ENCODE measurements at places on chromosomes 11 and 22.

DNA sequence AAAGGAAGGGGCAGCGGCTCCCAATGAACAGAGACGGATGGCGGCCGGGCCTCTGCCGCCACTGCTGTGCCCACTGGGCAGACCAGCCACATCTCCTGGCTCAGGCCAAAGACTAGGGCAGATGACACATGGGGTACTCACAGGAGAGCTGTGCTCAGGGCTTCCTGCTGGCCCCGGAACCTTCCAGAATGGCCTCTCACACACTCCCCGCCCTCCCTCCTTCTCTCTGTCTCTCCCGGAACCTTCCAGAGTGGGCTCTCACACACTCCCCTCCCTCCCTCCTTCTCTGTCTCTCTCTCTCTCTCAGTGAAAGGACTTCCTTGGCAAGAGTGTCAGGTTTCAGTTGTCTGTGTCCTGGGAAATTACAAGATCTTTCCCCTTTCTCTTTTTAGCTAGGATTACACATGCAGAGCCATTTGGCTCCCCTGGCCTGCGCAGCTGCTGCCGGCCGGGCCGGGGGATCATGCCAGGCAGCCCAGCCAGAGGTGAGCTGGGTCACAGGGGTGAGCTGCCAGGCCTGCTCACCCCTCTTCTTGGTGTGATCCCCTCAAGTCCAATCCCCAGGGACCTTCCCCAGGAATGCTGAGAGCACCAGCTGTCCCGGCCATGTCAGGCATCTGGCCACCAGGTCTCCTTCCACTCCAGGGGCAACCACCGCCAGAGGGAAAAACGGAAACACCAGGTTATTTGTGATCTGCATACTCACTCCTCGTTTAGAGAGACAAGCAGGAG lies 45.3 kb upstream of the ADA2 start:
- peak; percentile 8 for DNase-seq

- DNase-seq, result peak; percentile 55
Measured at GRCh38 chr11:125517116-125517770, 21.2 kb upstream of the FEZ1 start.

DNA sequence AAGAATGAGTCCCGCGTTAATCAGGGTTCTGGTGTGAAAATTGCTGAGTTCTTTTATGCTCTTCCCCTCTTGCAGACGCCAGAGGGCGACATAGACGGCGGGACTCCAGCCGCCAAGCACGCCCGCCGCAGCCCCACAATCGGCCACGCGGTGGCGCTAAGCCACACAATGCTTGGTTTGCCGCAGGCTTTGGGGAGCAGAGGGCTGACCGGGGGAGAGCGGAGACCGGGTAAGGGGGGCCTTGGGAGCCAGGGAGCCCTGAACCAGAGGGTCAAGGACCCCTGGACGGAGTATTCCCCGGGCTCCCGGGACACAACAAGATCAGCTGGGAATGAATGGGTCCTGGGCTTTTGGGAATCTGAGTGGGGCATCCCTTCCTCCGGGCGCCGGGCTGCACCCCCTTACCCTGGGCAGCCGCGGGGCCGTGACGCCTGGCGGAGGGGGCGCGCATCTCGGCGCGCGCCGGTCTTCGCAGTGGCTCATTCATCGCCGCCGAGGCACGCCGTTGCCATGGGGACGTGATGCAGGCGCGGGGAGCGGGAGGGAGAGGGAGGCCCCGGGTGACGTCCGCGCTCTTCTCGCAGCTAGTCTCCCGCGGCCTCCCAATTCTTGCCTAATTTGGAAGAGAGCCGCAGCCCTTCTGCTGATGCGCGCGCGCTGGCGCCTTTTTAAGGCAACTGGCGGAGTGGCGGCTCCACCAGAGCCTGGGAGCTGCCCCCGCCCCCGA lies 12.2 kb upstream of the NPAS4 start:
- peak; percentile 94 for DNase-seq

DNA sequence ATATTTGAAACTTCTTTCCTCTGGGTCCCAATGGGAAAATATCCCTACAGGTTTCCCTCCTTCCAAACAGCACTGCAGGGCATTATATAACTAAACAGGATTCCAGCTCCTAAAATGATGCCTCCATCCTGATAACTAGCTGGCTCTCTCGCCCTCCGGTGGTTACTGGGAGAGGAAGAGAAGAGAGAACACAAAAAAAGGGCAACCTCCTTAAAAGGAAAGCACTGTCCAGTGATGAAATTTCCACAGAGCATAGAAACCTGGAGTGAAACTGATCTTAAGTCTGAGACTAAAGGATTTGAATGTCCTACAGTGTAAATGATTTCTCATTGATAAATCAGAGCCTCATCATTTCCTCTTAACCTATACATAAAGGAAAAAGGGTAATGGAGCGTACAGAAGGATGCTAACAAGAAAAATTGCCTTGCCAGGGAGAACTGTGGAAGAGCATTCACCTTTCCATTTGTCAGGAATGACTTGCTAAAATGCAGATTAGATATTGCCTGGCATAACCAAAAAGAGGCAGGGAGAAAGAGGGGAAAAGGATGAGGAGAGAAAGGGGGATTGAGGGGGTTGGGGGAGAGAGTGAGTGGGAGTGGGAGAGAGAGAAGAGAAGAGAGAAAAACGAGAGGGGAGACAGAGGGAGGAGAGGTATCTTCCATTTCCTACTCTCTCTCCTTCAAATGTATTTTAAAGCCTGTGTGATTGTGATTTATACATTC lies 121.3 kb downstream of the APOL5 start:
- DNase-seq, result peak; percentile 30

DNA sequence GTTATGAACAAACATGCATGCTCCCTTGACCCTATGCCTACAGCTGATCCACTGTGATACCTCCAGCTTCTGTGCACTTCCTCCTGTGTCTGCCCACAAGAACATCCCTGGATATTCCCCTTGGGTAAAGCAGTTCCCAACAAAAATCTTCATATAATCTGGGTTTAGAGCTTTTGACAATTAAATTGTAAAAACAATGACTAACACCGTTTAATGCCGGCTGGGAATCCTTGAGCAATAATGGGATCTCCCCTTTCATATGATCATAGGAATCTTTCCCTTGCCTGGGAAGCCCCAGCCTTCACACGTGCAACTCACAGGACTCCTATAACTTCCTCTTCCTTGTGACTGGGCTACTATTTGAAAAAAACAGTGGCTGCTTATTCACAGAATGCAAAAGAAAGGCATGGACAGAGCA lies 6.3 kb upstream of the ZC3H12C start:
- no peak for DNase-seq

DNA sequence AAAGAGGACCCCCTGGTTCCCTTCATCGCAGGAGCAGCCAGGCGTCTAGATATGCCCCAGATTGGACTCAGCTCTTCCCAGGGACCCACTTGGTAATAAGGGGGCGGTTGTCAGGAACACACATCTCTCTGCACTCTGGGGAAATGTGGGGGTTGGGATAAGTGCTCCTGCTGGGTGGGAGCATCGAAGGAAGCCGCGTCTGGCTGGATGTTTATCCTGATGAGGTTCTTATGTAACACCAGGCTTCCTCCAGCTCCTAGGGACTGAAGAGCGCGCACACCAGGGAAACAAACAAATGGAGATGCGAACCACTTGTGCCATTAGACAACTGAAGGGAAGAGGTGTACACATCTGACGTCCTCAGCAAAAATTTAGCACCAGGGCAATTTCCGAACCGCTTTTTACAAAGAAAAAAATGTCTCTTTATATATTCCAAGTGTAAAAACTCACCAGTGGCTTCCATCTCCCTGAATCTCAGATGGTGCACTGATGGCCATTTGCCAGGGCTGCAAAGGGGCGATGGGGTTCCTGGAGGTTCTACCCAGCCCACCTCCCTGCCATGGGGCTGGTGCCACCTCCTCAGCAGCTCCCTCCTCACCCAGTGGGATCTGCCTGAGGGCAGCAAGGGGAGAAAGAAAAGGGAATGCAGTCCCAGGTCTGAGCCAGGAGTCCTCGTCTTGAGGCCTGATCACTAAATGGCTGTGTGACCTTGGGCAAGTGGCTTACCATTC lies 89.4 kb downstream of the PKNOX2 start:
- DNase-seq, result no peak

DNA sequence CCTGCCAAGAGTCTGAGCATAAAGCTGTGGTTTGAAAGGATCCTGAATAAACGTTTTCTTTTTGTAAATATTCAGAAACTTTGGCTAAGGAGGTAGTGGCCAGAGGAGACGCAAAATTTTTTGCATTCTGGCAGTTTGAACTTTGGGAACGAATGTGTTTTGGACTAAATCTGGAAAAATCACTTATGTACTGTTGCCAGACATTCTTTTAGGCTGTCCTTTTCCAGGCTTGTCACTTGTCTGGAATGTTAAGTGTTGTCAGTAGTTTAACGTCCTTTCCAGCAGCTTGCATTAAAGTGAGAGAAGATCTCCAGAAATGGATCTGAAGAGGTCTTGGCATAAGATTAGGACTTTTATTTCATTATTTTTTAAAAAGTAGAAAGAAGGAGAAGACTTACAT lies 18.5 kb downstream of the SPECC1L start:
- no peak for DNase-seq

GRCh38 chr11:34259087-34259486 lies 98.7 kb downstream of the ABTB2 start:
- DNase-seq, result no peak

- DNase-seq, result no peak
Measured at GRCh38 chr22:21991304-21991596, 8.7 kb upstream of the TOP3B start.

DNA sequence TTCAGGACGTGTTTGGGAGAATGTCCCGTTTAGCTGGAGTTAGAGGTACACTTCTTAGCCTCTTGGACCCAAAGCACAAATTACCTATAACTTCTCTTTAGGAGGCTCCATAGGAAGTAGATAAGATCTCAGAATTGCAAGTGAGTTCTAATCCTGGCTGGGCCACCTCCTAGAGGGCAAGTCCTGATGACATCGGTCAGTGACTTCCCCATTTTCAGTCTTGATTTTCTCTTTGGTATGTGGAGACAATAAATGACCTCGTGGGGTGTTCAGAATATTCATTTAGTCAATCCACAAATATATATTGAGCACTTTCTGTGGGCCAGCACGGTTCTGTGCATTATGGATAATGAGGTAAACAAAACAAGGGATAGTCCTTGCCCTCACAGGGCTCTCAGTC lies 208.6 kb downstream of the CWF19L2 start:
- no peak for DNase-seq

DNA sequence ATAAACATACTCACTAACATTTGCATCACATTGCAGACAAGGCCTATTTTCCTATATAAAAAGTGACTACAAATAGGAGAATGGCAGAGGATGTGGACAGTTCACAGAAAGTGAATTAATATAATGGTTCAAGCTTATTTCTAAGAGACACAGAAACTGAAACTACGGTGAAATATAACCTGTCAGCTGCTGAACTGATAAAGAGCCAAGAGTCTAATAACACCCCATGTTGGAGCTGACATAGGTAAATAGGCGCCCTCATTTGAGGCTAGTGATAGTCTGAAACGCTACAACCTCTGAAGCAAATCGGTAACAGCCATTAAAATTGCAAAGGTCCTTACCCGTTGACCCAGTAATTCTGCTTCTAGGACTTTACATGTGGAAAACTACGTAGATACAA lies 14.0 kb downstream of the AP1B1 start:
- DNase-seq, result no peak

DNA sequence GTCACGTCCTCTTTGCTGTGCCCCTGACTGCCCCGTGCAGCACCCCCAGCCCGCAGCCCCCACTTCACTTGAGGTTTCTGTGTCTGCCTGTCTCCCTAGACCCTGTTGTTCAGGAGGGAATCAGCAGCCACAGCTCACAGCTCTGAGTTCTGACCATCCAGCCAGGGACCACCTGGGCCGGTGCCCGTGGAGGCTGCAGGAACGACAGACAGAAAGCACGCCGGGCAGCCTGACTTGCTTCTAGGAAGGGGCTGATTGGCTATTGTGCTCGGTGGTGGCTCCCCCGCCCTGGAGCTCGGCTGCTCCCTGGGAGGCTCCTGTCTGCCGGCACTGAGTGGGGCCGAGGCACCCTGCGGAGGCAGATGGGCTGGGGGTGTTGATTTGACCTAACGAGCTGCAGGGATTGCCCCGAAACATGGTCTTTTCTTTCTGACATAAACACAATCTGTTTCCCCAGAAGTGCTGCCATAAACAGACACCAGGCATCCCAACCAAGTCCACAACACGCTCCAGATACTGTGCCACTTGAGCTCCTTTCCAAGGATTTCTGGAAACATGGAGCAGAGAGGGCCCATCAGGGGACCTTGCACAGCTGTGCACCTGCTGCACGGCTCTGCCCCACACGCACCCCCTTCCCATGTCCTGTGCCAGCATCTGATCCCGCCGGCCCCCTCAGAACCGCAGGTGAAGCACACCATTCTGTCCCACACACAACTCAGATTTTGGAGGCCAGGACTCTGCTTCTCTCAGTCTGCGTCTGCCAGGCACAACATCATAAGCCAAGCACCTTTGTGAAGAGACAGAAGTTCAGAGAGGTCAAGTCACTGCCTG lies 855.9 kb downstream of the TBC1D22A start:
- DNase-seq, result peak; percentile 22

DNA sequence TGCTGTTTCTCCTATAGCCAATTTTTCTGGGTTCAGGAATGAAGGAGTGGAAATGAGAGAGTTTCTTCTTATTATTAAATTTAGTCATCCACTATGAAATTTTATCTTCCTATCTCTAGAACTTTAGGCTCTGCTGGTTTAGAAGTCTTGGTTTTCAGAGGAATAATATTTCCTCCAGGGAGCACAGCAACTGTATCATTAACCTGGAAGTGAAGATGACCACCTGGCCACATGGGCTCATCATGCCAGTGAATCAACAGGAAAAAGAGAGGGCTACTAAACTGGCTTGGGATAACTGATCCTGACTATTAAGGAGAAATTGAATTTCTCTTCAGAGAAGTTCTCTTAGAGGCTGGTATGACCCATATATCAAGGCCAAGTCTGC lies 44.4 kb downstream of the ADM start:
- no peak for DNase-seq

GRCh38 chr11:26741036-26741435 lies 19.2 kb upstream of the SLC5A12 start:
- no peak for DNase-seq

GRCh38 chr22:36965696-36966095 lies 52.3 kb downstream of the CSF2RB start:
- no peak for DNase-seq

GRCh38 chr11:62612366-62613290 lies at the start of the genes EML3 and ROM1:
EML3 (minus strand) TSS chr11:62612775; CDS start chr11:62612457, 318 bp downstream.
ROM1 (plus strand) TSS chr11:62613257; CDS start chr11:62613282, 25 bp downstream.
- DNase-seq, result peak; percentile 90

- DNase-seq, result no peak
Measured at GRCh38 chr11:19087658-19088057, 27.1 kb upstream of the MRGPRX2 start.

DNA sequence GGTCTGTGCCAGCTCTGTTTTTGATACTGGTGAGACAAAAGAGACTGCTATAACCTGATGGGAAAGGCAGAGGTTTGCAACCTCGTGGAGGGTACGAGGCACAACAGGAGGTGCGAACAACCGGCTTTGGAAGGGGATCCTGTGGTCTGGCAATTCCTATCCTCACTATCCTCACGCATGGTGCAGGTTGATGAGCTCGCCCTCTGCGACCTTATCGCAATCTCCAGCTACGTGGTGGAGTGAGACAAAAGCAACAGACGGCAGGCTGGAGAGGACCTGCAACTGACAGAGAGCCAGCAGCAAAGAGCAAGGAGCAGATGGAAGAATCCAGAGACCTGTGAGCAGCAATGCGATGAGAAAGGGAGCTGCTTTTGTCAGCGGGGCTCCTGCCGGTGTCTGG lies 47.3 kb upstream of the TSKU start:
- DNase-seq, result no peak

GRCh38 chr22:22546490-22546889 lies 12.6 kb downstream of the PRAME start:
- DNase-seq, result no peak

GRCh38 chr11:113350336-113351067 lies 36.1 kb downstream of the TTC12 start:
- peak; percentile 68 for DNase-seq

Data from NCI-H146 (cell line).